ENCODE measurements at places on chromosomes 4 and X.
A peak's percentile ranks its signal among the peaks of the same experiment; 100 is the strongest.

DNA sequence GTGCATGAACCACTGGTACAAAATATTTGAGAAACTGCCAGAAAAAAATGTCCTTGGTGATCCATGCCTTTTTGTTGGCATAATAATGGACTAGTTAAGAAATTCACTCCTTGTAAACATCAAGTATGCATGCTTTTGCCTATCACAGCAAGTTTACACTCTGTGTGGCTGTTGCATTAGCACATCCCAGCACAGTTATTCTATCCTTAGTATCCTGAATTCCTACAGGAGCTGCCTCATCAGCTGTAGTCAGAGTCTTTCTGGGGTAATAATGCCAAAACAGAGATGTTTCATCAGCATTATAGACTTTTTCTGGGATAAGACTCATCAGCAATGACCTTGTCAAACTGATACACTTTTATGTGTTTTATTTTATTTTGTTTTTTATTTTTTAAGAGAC, 82.8 kb downstream of the CHIC2 start:
- DNase-seq, result no peak

- DNase-seq, result no peak
Measured at GRCh38 chrX:17737710-17737985, 355 bp downstream of the SCML1 start.

DNA sequence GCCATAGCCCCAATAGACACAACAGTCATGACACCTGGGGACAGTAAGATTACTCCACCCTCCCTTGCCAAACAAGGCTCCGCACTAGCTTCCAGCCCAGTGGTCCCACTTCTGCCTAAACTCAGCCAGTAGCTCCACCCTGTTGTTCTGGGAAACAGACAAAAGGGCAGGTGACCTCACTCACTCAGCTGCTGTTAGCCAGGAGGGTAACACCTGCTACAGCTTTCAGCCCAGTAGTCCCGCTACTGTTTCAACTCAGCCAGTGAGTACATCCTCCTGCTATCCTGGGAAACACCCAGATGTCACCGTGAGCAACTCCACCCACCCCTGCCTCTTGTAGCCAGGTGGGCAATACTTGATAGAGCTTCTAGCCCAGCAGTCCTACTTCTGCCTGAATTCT, 162.7 kb upstream of the CPXCR1 start:
- no peak for DNase-seq

DNA sequence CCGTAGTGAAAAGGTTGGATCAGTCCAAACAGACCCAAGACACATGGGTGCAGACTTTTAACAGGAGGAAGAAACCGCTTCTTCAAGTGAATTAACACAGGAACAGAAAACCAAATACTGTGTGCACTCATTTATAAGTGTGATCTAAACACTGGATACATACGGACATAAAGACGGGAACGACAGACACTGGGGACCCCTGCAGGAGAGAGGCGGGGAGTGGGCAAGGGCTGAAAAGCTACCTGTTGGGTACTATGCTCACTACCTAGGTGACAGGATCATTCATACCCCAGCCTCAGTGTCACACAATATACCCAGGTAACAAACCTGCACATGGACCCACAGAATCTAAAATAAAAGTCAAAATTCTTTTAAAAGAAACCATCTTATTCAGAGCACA, 326.0 kb upstream of the NOCT start:
- no peak for DNase-seq

GRCh38 chr4:2958446-2958845, 4.8 kb downstream of the NOP14 start:
- DNase-seq, result no peak

GRCh38 chr4:10347281-10347795, 109.9 kb downstream of the ZNF518B start:
- no peak for DNase-seq

DNA sequence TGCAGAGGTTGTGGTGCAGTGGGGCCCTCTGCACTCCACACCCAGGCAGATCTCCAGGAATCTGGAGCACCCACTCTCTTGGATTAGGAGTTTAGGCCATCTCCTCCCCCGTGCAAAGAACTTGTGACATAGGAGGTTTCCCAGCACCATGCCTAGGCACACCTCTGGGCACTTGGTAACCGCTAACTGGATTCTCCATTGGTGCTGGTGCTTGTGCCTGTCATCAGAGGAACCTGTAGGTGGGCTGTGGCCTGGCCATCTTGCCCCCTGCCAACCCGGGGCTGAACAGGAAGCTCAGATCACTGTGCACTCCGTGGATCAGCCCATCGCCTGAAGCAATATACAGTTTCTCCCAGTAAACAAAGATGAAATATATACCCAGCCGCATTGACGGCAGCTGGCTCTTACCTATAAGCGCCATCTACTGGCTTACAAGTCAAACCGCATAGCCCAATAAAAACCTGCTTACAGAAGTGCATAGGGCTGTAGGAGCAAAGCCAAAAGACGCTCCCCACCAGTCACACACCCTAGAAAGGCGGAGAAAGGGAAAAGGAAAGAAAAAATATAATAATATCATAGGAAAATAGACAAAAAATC, 19.1 kb upstream of the TEX13B start:
- DNase-seq, result no peak

DNA sequence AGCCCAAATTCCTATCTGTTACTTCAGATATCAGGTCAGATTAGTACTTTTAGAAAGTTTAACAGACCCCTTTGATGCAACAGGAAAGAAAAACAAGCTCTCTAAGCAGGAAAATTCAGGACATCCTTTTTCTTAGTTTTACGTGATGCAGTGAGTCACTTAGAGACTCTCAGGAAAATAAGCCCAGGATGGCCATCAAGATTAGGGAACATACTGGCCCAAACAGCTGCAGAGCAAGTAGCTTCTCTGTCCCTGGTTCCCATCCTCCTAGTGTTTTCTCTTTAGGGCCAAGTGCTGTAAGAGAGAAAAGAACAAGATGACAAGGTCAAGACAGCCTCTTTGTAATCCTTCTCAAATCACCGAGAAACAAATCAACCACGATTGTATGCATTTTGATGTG, 219.1 kb downstream of the ZNF674 start:
- DNase-seq, result no peak

GRCh38 chr4:129014566-129015509, 78.5 kb downstream of the SCLT1 start:
- DNase-seq, result no peak

DNA sequence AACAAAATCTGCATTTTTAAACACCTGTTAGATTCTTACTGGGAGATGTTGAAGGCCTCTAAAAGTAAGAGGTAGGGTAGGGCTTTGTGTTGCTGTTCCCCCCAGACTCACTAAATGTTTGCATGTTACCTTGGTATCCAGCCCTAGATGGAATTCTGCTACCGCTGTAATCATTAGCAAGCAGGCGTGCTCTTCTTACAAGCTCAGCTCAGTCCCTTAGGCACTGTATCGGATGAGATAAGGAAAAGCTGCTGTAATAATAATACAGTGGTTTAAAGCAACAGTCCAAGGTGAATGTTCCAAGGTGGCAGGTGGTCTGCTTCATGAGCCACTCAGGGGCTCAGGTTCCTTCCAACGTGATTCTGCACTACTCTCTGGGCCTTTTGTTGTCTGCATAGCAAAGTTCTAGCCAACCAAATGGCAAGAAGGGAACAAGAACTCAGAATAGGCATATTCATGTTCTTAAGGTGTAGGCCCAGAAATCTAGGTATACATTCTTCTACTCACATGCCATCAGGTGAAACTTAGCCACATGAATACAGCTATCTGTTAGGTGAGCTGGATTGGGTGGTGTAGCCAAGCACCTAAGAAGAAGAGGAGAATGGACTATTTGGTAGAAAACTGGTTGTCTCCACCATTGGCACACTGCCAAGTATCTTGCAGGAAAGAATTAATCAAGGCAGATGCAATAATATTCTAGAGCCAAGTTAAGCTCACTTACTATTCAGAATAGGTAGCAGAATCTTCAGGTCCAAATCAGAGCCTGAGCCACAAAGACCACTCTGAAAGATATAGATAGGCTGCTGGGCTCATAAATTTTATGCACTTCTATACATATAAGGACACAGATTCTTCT, 46.0 kb downstream of the COQ2 start:
- DNase-seq, result no peak

- DNase-seq, result peak; percentile 44
Measured at GRCh38 chrX:153687121-153688039, at the start of gene SLC6A8. Gene SLC6A8, plus strand, starts transcription at chrX:153687926. Its CDS starts 649 bp downstream, at chrX:153688575.

- no peak for DNase-seq
Measured at GRCh38 chr4:37742149-37742548, 56.0 kb upstream of the RELL1 start.

GRCh38 chr4:94978904-94979303, 221.1 kb downstream of the BMPR1B start:
- DNase-seq, result no peak

- no peak for DNase-seq
Measured at GRCh38 chrX:24025741-24026403, 1.1 kb downstream of the KLHL15 start.

DNA sequence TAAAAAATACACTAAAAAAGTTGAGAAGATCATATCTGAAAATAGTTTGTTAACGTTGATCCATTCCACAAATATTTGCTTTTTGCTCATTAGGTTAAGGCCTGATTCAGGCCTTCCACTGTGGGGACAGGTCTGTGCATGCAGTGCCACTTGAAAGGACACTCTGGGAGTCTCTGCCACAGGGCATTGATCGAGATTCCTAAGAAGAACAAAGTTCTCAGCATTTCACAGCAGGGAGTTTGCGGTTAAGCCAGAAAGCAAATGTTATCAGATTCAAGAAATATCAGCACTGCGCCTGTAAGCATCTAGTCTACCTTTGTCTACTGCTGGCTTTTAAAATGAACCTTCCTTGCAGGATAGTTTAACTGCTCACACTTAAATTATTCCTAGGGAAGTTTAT, 62.2 kb upstream of the TNIP3 start:
- DNase-seq, result no peak

- no peak for DNase-seq
Measured at GRCh38 chr4:157023941-157024340, 52.0 kb upstream of the GLRB start.

DNA sequence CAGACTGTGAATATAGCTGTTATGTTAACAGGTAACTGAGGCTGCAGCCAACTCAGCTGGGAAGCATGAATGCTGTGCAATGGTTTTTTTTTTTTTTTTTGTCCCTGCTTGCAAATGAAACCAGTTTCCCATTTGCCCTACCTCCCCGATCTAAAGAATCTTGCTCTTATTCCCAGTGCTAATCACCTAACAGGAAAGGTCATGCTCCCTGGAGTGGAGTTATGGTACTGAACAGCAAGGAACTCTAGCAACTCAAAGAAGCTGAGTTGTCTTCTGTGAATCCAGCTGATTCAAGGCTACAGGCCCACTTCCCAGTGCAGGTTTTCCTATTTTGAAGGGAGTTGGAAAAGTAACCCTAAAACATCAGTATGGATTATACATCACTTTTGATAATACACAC, 52.1 kb downstream of the HTR2C start:
- no peak for DNase-seq

GRCh38 chrX:9117851-9118250, 83.9 kb upstream of the FAM9B start:
- no peak for DNase-seq

DNA sequence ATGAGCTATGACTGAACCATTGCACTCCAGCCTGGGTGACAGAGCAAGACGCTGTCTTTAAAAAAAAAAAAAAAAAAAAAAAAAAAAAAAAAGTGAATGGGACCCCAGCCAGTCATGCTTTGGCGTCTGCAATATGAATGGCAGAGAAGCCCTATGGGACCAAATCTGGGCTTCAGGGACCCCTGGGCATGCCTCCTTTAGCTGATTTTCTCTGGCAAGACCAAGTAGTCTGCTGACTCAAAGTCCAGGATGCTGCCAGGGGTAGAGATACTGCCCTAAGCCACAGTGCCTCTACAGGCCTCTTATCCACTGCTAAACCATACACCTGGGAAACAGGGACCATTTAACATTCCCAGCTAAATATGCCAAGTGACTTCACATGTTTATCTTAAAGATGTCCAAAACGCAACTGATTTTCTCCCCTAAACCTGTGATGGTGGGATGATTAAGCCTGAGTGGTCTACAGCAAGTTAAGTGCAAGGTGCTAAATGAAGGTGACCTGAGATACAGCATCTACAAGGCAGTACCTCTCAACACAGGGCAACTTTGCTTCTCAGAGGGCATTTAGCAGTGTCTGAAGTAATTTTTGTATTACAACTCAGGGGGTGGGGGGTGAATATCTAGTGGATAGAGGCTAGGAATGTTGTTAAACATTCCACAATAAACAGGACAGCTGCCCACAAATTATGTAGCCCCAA, 5.8 kb downstream of the RPS4X start:
- no peak for DNase-seq

DNA sequence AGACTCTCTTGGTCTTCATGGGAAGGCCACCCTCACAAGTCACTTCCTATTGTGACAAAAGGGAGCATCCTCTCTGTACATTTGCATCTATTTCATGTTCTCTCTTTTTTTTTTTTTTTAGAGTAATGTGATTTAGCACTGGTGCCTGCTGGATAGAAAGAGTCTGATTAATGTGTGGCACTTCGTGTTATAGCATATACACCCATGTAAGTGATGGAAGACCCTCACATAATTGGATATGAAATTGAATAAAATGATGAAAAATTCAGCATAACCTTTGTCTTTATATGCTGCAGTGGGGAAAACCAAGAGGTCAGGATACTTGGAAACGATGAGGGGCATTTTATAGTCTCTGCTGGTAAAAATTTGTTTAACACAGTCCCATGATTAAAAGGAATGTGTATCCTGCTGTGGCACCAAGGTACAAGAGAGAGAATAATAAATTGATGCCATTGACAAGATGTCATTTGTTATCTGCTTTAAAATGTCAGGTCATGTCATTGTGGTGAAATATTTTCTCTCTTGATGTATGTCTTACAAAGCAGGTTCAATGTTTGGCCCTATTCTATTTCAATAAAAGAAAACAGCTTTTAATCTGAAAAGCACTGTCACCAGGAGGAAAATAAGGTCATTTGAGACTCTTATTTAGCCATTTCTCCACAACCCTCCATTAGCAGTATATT, 1115.4 kb downstream of the STPG2 start:
- DNase-seq, result no peak

DNA sequence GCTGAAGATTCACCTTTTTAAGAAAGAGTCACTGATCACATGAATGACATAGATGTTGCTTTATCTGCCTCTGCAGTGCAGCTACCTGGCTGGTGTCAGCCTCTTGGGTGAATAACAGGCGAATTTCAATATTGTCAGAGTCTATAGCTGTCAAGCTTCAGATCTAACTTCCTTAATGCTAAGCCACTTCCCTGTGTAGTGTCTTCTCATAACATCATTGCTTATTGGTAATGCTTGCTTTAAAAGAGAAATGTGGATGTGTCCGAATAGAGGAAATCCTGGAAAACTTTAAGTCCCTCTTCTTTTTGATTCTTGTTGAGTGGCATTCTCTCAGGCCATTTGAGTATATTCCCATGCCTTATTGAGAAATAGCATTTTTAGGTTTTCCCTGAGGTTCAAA, 7.3 kb upstream of the IGFBP7 start:
- no peak for DNase-seq

DNA sequence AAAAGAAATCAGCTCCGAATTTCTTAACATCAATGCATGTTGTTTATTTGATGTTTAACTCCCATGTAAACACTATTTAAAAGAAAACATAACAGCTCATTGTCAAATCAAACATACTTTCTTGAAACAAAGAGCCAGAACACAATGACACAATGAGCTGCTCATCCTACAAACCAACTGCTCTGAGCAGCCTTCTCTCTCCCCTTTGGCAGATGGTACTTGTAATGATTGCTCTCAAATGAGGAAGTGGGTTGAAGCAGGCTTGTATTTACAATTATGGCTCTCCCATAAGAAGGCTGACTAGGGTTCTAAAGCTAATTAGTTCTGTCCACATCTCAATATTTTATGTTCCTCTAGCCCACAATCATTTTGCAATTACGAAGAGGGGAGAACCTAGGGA, 637.8 kb upstream of the ADGRL3 start:
- no peak for DNase-seq

All from activated naive CD8-positive, alpha-beta T cell treated with anti-CD3 and anti-CD28 coated beads, Interleukin-2, amount 50 U/mL, for 24 hours (primary cell).